HS-27A (cell line): ENCODE measurements at places on chromosomes 7 and 10.

DNA sequence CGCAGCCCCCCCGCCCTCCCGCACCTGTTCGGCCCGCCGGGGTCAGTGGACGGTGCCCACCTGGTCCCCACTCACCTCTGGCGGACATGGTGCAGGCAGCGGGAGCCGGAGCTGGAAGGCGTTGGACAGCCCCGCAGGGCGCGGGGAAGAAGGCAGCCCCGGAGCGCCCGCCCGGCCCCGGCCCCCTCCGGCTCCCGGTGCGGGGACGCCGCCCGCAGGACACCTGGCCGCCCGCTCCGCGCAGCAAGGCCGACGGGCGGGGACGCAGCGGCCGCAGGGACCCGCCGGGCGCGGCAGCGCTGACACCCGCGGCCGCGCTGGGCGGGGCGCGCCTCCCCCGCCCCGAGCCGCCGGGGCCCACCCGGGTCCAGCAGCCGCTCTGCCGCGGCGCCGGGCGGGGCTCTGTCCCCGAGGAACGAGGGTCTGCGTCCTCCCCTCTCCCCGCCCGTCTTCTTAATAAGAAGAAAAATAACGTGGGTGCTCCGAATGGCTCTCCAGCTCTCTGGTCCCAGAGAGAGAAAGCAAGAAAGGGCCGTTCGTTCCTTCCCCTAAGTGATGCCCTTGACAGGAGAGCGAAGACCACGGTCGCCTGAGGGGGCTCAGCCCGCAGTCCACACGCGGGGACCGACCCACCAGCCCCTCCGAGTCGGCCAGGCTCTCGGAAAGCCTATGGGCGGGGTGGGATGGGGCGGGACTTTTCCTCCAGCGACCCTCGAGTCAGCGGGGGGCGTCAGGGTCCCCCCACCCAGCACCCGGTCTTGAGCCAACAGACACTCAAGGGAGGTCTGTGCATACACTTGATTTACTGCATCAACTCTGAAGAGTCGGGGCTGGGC lies 53.4 kb upstream of the FHIP2A start:
- DNase-seq, result no peak

GRCh38 chr10:6657196-6657595 lies 77.1 kb upstream of the PRKCQ start:
- no peak for DNase-seq

- no peak for DNase-seq
These were observed 52.6 kb upstream of the DNAAF5 start for GRCh38 chr7:673681-674453.

DNA sequence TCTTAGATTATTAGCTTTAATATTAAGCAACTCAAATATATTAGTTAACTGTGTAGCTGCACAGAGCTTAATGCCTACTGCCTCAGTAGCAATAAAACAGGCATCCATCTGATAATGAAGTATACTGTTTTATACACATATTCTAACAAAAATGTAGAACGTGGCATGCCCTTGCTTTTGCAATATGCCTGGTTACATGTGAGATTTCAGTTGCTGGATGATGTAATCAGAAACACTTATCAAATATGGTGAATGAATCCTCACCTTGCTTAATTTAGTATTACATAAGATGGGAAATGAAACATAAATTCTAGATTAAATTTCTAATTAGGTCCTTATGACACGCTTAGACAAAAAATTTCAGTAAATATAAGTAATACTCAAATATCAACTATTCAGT lies 8.0 kb downstream of the DNAJC1 start:
- no peak for DNase-seq

DNA sequence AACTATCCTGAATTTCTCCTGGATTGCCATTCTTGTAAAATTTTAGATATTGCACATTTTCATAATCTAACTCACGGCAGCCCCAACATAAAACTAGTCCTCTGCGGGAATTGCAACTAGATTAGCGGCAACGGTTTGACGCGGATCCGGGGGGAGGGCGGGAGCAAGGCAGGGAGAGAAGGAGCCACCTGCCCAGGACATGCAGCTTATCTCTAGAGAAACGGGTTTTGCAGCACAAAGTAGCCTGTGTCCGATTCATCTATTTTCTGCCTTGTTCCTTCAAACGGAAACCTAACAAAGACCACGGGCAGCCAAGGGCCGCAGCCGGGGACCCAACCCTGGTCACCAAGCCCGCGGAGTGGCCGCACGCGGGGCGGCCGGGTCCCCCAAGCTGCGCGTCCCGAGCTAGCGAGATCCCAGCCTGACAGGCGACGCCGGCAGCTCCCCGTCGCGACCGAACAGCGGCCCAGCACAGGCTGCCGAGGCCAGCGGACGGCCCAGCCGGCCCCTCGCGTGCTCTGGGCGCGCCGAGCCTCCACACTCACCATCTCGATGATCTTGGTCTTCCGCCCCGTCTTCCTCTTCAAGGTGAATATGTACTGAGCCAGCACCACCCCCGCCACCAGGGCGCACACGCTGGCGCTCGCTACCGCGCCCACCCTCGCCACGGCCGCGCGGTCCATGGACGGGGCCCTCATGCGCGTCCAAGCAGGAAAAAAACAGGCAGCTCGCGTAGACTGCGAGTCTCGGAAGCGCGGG lies at the start of gene NT5C3A:
Gene NT5C3A (minus strand): TSS at position 754 of the 759 bp plus-strand sequence. CDS start 71 bp downstream, at position 683.
- DNase-seq, result peak; percentile 15

GRCh38 chr7:12300415-12300814 lies 89.3 kb downstream of the TMEM106B start:
- no peak for DNase-seq

DNA sequence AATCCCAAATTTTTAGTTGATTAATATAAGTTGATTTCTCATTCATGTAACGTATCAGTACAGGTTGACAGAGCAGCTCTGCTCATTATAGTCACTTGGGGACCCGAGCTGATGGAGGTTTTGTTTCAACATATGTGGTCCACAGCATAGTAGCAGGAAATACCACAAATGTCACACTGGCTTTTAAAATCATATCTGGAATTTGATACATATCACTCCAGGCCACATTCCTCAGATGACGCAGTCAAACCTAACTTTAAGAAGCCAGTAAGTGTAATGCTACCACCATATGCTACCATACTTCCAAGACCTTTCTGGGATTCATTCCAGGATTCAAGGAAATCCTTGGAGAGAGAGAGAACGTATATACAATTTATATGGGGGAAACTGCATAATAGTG lies 156.3 kb downstream of the PHF14 start:
- DNase-seq, result peak; percentile 72

GRCh38 chr10:132184816-132185593 lies 1.7 kb upstream of the DPYSL4 start:
- DNase-seq, result no peak

GRCh38 chr7:146423446-146423845 lies 306.8 kb downstream of the CNTNAP2 start:
- no peak for DNase-seq

DNA sequence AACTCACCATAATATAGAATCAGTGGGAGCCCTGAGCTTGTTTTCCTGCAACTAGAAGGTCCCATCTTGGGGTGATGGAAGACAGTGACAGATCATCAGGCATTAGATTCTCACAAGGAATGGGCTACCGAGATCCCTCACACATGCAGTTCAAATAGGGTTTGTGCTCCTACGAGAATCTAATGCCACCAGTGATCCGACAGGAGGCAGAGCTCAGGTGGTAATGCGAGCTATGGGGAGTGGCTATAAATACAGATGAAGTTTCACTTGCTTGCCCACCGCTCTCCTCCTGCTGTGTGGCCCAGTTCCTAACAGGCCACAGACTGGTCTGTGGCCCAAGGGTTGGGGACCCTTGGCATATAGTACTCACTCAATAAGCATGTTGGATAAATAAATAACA lies 93.4 kb downstream of the POU6F2 start:
- no peak for DNase-seq

DNA sequence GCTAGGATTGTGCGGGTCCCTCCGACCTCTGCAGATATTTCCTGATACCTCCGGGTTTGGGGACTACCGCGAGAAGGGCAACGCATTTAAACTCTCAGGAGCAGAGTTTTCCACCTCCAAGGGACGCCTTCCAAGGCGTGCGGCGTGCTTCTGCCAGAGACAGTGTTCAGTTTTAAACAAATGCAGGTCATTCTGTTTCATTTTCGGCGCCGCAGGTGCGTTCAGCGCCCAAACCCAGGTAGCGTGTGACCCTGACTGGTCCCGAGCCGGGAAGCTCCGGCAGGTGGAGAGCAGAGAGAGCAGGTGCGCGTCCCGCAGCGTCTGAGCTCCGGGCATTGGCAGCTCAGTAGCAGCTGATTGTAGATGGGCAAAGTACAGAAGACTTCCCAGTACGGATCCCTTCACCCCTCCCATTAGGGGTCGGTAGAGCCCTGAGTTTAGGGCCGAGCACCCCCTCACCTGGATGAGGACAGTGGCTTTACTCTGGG lies 1.4 kb upstream of the CYP26A1 start:
- no peak for DNase-seq

- no peak for DNase-seq
These were observed 138.3 kb upstream of the NAMPT start for GRCh38 chr7:106423111-106423510.

DNA sequence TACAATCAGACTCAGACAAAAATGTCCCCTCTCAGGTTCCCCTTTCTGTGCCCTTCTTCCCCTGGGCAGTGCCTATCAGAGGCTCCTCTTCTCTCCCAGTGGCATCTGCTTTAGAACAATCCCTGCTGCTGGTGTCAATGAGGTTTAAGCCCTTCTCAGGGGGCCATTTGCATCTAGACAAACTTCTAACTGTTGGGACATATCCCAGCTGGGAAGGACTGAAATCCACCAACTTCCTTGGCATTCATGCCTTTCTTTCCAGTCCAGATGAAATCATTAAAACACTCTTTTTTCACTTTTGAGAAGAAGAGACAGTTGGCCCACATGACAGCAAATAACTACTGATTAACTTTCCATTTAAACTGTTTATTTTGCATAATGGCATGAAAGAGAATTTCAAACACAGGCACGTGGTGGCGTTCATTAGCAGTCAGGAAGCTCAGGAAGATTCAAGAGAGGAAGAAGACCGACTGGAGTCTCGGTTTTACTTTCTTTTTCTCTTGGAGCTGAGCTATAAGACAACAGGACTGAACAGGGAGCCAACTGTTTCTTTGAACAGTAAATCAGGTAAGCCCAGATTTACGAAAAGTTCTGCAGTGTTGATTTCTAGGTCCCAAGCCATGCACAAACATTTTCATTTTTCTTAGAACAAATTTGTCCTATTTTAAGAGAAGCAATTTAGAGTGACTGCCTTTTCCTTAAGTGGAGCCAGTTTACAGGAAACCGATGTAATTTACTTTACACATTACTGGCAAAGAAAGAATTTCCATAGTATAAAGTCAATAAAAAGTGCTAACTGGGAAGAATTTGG lies at the start of gene GIMAP2:
Gene GIMAP2 (plus strand): TSS at position 488 of the 811 bp plus-strand sequence. CDS start 1,354 bp downstream, outside the sequence.
- DNase-seq, result no peak

- DNase-seq, result no peak
These were observed 9.9 kb upstream of the DOCK1 start for GRCh38 chr10:126895214-126895781.

DNA sequence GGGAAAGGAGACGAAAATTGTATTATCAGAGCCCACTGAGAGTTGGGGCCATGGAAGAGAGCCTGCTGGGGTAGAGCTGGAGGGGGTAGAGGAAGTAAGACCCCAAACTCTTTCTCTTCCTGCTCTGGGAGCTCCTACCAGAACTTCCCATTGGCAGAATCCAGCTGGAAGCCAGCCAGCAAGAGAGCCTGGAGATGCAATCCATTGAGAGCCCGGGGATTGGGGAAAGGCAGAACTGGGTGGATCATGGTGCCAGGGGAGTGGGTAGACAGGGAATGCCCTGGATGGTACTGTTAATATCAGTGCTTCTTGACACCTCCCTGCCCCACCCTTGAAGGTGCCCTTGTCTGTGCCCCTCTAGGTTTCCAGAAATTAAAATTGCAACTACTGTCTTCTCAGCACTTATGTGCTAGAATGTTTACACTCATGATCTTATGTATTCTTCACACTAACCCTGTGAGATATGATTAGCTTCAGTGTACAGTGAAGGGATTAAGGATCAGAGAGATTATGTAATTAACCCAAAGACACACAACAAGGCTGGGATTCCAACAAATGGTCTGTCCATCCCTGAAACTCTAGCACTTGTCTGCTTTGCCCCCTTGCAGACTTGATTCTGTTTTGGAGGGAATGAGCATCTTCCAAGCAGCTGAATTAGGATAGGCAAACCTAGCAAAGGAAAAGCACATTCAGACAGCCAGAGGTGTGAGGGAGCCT lies 154.1 kb downstream of the C10orf105 start:
- DNase-seq, result no peak

DNA sequence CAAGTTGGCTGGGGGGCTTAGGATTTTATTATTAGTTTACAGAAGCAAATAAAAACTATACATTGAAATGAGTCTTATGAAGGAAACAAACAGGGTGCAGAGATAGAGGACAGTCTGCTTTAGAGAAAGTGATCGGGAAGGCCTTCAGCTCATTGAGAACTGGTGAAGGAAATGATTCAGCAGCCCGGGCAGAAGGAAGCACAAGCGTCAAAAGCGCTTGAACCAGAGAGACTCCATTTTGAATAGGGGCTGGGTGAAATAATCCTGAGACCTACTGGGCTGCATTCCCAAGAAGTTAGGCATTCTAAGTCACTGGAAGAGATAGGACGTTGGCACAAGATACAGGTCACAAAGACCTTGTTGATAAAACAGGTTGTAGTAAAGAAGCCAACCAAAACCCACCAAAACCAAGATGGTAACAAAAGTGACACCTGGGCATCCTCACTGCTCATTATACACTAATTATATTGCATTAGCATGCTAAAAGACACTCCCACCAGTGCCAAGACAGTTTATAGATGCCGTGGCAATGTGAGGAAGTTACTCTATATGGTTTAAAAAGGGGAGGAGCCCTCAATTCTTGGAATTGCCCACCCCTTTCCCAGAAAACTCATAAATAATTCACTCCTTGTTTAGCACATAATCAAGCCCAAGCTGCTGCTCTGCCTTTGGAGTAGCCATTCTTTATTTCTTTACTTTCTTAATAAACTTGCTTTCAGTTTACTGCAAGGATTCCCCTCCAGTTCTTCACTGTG lies 83.1 kb upstream of the MPP7 start:
- no peak for DNase-seq

DNA sequence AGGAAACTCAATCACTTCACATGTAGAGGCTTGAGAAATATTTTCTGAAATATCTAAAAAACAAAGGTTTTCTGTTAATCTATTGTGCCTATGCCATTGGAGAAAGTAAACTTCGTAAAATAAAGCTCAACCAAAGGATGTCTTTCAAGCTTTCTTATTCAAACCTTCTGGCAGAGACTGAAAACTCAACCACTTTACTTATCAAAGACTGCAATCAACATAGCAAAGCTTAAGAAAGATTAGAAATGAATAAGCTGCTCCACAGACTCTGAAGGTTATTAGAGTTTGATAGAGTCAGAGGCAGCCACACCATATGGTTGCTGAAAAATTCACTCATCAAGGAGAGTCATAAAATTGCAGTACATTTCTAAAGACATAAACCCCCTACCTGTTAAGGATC lies 245.8 kb upstream of the MEOX2 start:
- no peak for DNase-seq

GRCh38 chr10:122559228-122559627 lies 1.3 kb upstream of the DMBT1 start:
- DNase-seq, result no peak
